ENCODE measurements at places on chromosomes 4 and X.

DNA sequence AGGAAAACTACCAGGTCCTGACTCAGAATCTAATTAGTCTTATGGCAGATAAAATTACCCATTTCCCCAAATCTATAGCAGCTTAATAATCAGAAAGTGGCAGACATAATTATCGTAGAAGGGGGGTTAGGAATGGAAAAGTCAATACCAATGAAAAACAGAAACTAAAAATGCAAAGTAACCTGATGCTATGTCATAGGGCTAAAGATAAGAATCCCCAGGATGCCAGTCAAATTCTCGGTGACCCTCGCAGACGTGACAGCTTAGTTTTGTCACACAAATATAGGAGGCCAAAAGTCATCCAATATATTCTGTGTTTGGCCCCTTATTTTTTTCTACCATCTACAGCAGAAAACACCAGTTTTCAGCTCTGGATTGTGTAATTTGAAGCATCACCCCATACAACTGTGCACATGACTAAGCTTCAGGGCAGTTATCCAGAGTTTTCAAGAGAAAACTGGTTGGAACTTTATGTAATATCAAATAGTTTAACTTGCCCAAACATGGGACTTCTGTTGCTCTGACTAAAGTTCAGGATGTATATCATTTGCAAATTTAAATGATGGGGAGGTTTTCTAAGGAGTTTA is 30.9 kb downstream of the RASSF6 start:
- peak; percentile 24 for DNase-seq

DNA sequence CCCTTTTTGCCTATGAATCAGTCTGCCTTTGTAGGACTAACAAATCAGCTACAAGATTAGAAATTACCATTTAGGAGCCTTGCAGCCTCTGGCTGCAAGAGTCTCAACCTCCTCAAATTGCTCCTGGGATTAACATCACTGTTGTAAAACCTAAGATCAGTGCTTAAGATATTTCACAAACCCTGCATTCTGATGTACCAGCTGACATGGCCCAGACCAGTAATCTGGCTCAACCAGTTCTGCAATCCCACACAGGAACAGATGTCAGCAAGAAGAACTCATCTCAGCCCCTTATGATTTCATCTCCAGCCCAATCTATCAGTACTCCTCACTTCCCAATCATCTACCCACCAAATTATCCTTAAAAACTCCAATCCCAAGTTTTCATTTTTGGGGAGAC is 32.5 kb upstream of the AADAT start:
- DNase-seq: peak; percentile 46

DNA sequence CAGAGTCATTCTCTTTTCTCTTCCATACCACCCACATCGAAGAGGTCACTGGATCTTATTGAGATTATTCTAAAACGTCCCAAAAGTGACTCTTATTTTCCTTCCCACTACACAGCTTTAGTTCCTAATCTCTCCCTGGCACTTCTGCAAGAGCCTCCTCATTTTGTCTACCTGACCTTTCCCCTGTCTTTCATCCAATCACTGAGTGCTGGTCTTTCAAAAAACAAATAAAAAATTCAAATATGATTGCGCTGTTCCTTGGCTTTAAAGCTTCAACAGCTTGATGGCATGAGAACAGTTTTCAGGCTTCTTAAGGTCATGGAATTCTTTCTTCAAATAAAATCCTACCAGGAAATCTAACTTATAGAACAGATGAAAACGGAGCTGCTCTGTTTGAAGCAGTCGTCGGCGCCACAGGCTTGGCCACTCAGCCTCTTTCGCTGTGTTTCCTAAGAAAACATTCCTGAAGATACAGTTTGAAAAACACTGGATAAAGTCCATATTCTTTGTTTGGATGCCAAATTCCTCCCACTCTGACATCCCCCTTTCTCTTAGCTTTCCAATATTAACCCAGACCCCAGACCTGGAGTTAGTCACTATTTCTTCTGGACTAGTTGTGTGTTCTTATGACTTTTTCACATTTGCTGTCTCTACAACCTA is 12.5 kb downstream of the SYTL5 start:
- no peak for DNase-seq

- DNase-seq: no peak
These were observed 326.4 kb downstream of the DCHS2 start for GRCh38 chr4:154164931-154165839.

GRCh38 chr4:79255793-79256192 is 70.1 kb downstream of the NAA11 start:
- no peak for DNase-seq

GRCh38 chr4:16001484-16001858 is 38.5 kb upstream of the FGFBP2 start:
- peak; percentile 35 for DNase-seq

DNA sequence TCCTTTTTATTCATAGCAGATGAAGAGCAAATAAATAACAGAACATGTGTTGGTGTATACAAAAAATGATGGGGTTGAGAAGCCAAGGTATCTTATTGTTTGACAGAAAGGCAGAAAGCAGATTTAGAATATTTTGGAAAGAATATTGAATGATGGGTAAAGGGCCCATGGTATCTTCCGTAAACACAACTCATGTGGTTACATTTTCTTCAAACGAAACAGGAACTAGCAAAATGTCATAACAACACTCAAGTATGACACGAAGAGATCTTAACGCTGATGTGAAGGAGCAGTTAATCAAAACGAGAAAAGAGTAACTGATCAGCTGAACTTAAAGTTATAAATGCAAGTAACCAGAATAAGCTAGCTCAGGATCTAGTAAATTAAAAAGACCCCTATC is 195.7 kb upstream of the GK2 start:
- DNase-seq: no peak

DNA sequence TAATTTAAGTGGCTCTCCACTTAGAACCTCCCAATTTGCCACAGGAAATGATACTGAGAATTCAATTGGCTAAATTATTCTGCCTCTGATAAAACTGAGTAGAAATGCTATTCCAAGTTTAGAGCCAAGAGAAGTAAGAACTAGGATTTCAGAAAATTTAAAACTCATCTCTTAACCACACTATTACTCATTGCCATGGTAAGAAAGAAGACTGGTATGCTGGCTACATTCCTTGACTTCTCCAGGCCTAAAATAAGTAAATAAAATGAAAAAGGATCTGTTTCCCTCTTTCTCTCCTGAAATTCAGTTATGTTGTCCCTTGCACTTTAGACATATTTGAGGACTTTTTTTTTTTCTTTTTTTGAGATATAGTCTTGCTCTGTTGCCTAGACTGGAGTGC is 23.3 kb downstream of the ZNF280C start:
- no peak for DNase-seq

DNA sequence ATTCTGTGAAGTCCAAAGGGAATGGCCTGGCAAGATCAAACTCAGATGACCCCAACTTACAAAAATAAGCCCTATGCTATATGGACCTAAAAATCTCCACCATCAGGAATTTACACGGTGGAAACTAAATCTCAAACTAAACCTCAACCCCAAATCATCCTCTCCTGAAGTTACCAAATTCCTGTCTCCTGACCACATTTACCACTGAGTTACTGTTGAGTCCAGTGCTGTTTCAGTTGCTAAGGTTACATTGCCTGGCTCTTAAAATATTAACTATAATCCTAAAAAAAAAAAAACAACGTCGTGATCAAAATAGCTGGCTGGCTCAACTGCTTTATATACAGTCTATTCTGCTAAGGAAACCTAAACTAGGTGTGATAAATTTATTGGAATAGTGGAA is 315.2 kb upstream of the SLIT2 start:
- DNase-seq: no peak

DNA sequence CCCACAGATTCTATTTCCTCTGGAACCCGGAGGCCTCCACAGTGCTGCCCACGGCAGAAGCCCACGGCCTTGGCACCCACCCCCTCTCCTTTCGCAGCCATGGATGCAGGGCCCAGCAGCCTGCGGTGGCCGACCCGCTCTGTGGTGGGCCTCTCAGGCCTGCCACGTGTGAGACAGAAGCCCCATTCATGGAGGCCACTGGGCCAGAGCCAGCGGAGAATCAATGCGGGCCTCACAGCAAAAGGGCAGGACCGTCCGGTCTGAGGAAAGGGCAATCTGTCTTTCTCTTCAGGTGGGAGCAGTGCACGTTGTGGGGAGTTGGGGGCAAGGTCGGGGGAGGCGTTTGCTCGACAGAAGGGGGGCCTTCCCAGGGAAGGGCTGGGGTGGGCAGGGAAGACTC is 8.4 kb upstream of the HAUS7 start:
- DNase-seq: no peak

- DNase-seq: no peak
These were observed 43.7 kb upstream of the TADA2B start for GRCh38 chr4:6999172-7000086.

DNA sequence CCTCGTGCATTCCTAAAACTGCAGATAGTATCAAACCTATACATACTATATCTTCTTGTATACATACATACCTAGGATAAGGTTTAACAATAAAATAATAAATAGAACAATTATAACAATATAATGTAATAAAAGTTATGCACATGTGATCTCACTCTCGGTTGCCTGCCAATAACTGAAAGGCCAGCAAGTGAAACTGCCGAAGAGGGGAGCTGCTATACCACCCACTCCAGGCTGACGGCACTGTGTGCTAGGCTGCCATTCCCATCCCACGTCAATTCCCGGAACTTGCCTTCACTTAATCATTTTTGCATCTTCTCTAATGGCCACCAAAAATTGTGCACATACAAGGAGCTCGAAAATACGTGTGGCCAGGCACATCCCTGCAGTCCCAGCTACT is 451.1 kb upstream of the FAT1 start:
- no peak for DNase-seq

DNA sequence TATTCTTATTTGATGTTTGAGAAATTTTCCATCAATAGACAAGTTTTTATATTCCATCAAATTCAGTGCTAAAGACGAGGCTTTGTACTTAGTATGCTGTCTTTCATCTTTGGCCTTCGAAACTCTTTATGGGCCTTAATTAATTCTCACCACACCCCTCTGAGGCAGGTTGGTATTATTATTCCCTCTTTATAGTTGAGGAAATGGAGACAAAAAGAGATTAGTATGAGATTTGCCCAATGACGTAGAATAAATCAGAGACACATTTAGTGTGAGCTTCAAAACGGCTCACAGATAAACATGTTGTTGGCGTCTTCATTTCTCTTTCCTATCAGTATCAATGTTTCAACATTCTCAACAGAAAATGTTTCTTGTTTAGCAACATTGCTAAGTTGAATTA is 35.9 kb upstream of the PTPN13 start:
- no peak for DNase-seq

GRCh38 chr4:173405840-173406606 is 7.1 kb upstream of the SCRG1 start:
- DNase-seq: no peak
